Esophagus mucosa (tissue), 1 donor: ENCODE measurements at places on chromosomes 3 and 15. TPM values are rescaled to one million over a fixed set of nuclear protein-coding genes. Genes with fewer than 3 reads are reported as not detected.

DNA sequence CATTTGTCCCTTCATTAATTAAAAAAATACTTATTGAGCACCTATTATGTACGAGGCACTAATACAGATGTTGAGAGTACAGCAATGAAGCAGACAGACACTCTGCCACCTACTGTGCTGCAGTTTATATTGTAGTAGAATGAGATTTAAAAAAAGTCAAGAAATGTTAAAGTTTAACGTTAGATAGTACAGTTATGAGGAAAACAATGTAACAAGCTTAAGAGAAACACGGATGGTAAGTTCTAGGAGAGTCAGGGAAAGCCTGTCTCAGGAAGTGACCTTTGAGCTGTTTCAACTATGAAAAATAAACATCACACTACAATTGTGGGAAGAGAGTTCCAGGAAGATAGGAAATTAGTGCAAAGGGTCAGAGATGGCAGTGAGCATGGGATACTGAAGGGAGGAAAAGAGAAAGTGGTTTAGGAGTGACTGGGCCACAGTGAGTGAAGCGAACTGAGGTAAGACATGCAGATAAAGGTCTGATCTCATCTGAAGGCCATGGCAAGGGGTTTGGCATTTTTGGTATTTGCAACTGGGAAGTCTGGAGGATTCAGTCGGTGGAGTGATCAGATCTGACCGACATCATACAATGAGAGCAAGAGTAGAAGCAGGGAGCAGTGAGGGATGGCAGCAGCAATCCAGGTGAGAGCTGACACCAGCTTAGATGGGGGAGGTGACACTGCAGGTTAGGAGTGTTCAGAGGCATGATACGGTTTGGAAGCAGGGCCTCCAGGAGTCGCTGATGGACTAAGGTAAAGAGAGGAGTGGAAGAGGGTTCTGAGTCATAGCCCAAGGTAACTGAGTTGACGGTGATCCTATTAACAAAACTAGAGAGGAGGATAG is 28.5 kb downstream of the PLSCR4 start:
- ATAC-seq: peak; percentile 22

DNA sequence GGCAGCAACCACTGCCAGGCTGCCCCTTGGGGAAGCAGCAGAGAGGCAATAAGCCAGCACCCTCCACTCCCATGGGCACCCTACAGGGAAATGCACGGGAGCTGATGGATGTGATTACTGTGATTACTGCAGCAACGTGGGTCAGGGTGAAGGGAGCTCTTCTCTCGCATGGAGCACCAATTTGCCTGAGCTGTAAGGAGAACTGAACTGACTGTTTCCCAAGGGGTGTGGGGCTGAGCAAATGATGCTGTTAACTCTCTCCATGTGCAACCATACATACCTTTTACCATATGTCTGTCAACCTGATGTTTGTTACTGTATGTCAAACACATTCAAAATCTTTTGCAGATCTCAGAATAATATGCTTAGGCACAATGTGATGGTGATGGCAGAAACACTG is 680.6 kb downstream of the SQOR start:
- no peak for ATAC-seq

CCR9 gene
- not detected for total RNA-seq

DNA sequence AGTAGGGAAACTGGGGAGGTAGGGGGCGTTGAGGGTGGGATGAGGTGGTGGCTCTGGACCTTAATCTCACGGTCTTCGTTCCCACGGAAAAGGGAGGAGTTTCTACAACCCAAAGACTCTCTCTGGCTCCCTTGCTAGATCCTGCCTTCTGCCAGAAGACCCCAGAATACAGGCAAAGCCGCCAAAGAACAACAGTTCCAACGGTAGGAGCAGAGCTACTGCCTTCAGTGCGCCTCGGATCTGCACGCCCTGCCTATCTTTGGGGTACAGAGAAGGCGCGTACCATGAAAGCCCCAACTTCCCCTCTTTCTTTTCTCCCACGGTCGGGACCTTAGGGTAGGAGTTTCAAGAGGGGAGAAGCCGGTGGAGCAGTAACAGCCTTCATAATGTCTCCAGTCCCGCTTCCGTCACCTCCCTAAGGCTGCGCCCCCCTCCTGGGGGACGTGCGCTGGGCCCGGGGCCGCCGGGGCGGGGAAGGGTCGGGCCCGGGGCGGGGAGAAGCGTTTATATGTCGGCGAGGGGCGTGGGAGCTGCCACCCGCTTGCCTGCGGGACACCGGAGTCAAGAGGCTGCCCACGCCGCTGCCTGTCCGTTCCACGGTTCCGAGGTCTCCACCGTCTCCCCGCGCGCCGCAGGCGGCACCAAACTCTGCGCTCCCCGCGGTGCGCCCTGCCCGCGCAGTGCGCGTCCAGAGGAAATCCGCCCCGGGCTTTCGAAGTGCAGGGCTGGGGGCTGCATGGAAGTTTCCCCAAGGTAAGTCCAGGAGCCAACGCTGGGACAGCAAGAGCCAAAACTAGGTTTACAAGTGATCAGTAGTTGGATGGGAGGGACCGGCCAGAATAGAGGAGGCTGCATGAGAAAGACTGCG is at the start of gene COL6A6:
Gene COL6A6, plus strand, starts transcription at position 533 of the 868 bp plus-strand sequence. CDS start 43,188 bp downstream, outside the sequence.
- ATAC-seq: no peak

- ATAC-seq: no peak
These were observed 84.1 kb downstream of the WNT5A start for GRCh38 chr3:55402886-55403609.

PLA2G4B gene
- 23.6 TPM for total RNA-seq

DNA sequence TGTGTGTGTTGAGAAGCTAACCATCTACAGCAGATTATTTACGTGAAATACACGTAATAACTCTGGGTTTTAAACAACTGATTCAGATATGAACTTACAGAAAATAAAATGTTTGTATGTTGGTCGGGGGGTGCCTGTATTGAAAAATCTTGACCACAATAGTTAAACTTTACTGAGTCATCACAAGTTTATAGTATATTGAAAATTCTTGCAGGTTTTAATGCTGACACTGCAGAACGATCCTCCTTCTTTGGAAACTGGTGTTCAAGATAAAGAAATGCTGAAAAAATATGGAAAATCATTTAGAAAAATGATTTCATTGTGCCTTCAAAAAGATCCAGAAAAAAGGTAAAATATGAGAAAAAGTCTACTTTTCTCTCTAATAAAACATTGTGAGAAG is 41.3 kb upstream of the SLC22A13 start:
- ATAC-seq: no peak

- ATAC-seq: no peak
These were observed 165.4 kb downstream of the CTNNB1 start for GRCh38 chr3:41364736-41365135.

SLC6A1 gene
- 6.3 TPM for total RNA-seq

MORC1 gene
- not detected for total RNA-seq

DNA sequence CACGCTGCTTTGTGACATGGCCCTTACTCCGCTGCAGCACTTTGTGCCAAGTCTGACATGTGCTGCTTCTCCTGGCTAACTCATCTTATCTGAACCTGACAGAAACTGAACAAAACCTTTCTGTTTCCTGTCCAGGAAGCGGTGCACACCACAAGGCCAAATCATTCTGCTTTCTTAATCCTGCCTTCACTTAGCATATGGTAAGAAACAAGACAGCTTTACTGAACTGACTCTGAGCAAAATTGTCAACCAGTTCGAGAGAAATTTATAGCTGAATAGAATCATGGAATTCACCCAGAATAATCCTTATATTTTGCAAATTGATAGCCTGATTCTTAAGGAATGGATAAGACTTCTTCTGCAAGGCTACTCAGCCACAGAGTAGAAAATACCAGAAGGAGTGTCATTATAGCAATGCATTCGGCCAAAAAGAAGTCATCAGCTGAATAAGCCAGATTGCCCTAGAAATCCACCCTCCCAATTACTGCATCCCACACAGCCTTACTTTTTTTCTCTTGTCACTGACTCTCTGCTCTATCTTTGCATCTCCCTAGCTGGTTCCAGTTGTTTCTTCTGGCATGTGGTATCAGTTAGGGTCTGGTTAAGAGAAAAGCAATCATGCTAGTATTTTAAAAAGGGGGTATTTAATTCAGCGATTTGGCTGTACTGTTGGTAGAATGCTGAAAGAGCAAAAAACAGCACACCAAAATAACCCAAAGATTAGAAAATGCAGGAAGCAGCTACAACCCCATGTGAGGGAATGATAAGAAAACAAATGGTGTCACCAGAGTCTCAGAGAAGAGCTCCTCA is 41.6 kb upstream of the STRIT1 start:
- no peak for ATAC-seq

- no peak for ATAC-seq
These were observed 1.6 kb upstream of the UBE2Q2 start for GRCh38 chr15:75841626-75842025.

CKMT1B gene
- total RNA-seq: 50.7 TPM

- no peak for ATAC-seq
These were observed 31.2 kb downstream of the INTS14 start for GRCh38 chr15:65579762-65580161.

GRCh38 chr15:88509964-88510363 is 36.5 kb downstream of the DET1 start:
- no peak for ATAC-seq

- ATAC-seq: no peak
These were observed 525.3 kb upstream of the ZNF717 start for GRCh38 chr3:76310667-76311066.

GRCh38 chr15:101147181-101147580 is 104.7 kb downstream of the CHSY1 start:
- no peak for ATAC-seq

DNA sequence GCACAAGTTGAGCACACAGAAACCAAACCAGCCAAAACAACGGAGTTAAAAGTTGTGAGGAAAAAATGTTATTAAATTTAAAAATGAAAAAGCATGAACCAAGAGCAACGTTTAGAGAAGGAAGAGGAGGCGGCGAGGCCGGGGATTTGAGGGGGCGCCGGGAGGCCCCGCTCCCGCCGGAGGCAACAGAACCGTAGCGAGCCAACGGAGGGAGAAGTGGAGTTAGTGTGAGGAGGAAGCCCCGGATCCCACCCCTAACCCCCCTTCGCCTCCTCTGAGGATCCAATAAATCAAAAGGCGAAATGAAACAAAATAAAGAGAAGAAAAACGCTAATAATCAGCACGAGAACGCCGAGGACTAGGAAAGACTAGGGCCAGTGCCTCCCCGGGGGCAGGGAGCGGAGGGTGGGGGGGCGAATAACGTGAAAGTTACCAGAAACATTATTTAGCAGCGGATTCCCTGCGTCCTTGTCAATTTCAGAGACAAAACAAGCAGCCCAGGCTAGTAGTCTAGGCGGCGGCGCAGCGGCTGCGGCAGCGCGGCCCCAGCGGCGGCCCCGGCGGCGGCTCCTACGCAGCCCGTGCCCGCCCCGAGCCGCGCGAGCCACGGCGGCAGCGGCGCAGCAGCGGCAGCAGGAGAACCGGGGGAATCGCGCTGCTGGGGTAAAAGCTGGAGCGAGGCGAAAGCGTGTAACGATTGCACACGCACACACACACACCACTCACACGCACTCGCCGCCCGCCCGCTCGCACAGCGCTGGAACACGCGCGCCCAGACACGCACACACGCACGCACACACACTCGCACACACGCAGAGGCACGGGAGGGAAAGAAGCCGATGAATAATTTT is 1.7 kb downstream of the MEIS2 start:
- ATAC-seq: peak; percentile 41

BCL2A1 gene
- not detected for total RNA-seq

GRCh38 chr15:65056868-65057548 is 10.8 kb downstream of the RASL12 start:
- ATAC-seq: peak; percentile 39
